T47D (cell line): ENCODE measurements at places on chromosomes 2 and 18.

- no peak for DNase-seq
Observed at GRCh38 chr18:837922-838321, 25.9 kb upstream of the YES1 start.

GRCh38 chr18:3401669-3402620 is 48.0 kb upstream of the TGIF1 start:
- DNase-seq = no peak

DNA sequence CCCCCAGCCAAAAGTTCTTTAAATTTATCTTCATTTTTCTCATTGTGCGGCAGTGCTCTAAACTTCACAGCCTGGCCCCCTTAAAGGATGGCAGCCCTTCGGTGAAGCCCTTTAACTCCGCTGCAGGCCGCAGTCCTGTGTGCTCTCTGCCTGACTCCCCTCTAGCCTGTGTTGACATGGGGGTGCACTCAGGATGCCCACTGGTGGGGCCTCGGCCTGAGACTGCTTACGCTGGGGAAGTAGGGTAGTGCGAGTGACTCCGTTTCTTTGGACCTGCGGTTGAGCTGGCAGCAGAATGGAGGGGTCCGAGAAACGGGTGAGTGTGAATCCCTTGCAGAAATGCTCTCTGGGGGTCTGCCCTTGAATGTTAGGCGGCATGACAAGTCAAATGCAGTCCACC is 5.6 kb downstream of the RAB12 start:
- DNase-seq = no peak

- DNase-seq = no peak
Observed at GRCh38 chr18:49917742-49918141, 104.4 kb upstream of the ACAA2 start.

DNA sequence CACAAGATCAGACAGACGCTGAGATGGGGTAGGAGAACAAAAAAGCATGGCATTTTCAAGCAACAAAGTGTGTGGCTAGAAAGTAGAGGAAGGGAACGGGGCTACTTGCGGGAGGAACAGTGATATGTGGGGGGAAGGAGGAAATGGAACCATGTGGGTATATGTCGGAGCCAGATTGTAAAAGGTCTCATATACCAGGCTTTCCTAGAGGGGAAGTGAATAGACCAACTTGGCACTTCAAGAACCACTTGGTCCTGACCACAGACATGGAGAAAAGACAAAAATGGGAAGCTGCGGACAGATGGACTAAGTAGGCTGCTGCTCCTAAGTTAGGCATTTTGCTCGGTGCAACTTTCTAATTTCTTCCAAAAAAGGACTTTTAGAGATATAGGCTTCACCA is 196.0 kb downstream of the DCC start:
- no peak for DNase-seq

DNA sequence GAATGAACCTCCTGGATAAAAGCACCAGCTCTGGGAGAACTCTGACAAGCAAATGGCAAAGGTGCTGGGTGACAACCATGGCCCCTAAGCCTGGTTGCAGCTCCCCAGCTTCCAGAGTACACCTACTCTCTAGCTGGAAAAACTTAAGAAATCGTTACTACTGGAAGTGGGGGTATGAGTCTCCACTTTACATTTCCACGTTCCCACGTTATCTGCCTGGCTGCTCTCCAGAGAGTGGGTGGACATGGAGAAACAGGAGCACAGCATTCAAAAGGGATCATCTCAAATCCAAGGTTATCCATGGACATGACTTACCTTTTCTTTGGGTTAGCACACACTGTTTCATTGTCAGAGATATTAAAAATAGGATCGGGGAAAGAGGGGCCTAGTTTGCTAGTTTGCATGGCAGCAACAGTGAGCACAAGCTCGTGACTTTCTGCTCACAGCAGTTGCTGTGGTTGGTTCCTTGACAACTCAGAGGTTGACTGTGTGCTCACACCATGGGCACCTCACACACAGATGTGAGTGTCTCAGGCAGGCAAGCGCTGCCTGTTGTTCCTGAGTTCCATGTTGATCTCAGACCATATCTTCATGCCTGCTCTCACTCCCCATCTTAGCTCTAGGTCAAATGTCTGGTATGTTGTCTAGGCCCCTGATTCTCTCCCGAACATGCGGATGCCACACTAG is 32.5 kb downstream of the PTPN18 start:
- no peak for DNase-seq
